Activated CD8-positive, alpha-beta T cell treated with anti-CD3 and anti-CD28 coated beads, Interleukin-2, amount 10 ng/mL, durations not matched to agents 7 days and 5 days (primary cell): ENCODE measurements at places on chromosomes 5 and 9. TPM values are rescaled to one million over a fixed set of nuclear protein-coding genes. Genes with fewer than 3 reads are reported as not detected.
A peak's percentile ranks its signal among the peaks of the same experiment; 100 is the strongest.

DNA sequence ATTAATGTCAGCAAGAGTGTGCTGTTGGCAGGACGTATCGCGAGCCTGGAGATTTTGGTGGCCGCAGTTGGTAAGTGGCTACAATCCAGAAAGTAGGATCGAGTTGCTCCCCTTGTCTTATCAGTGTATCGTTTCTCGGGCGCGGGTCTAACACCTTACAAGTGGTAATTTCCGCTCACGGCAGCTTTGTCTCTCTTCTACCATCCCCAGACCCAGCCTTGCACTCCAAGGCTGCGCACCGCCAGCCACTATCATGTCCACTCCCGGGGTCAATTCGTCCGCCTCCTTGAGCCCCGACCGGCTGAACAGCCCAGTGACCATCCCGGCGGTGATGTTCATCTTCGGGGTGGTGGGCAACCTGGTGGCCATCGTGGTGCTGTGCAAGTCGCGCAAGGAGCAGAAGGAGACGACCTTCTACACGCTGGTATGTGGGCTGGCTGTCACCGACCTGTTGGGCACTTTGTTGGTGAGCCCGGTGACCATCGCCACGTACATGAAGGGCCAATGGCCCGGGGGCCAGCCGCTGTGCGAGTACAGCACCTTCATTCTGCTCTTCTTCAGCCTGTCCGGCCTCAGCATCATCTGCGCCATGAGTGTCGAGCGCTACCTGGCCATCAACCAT is 1.1 kb downstream of the PTGER4 start:
- peaks cover 54% of the 10 kb centered on the region for H3K36me3 ChIP-seq
- peak overlapping the region; percentile 82 for H3K4me3 ChIP-seq
- no peaks in the 10 kb centered on the region for H3K27me3 ChIP-seq
- H3K27ac ChIP-seq: peak overlapping the region; percentile 89
- peak; percentile 70 for DNase-seq
- peaks cover 40% of the 10 kb centered on the region for H3K4me1 ChIP-seq

The ZER1 gene
- 15.3 TPM for total RNA-seq

The PCDHA10 gene
- not detected for total RNA-seq

DNA sequence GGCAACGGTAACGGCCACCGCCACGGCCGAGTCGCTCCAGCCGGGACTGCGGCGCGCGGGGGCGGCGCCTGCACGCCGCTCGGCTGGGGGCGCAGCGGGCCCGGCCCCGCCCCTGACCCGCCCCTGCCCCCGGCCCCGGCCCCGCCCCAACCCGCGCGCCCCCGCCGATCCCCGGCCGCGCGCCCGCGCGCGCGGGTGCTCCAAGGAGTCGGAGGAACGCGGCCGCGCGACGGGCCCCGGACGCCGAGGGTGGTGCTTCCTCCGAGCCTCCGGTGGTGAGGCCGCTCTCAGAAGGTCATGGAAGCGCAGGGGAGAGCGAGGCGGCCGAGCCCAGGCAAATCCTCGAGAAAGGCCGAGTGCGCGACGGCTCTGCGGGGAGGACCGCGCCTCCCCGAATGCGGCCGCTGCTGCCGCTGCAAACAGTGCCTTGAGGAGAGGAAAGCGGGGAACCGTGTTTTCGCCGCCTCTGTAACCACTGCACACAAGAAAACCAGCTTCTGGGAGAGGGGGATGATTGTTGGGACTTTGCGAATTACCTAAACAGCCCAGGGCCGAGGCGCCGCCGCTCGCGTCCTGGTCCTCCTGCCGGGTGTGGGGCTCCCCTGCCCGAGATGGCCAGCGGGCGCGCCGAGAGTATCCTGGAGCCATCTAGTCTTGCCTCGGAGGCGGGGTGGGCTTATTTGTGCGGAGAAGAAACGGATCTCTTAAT is at the start of gene LIFR:
Gene LIFR (minus strand): TSS at position 48 of the 709 bp plus-strand sequence. CDS start 25,999 bp downstream, outside the sequence.
- peak within 1 kb of the TSS; percentile 72 for H3K4me3 ChIP-seq
- peak; percentile 51 for DNase-seq
- peaks cover 61% of the 10 kb centered on the region for H3K27me3 ChIP-seq
- no peak within 1 kb of the TSS for H3K27ac ChIP-seq

GRCh38 chr5:135625961-135626360 is 47.2 kb upstream of the CXCL14 start:
- no peaks in the 10 kb centered on the region for H3K27me3 ChIP-seq
- DNase-seq: peak; percentile 4

GRCh38 chr9:120942186-120943001 is 15.8 kb upstream of the TRAF1 start:
- no peak overlapping the region for H3K27ac ChIP-seq
- no peaks in the 10 kb centered on the region for H3K36me3 ChIP-seq
- no peak for DNase-seq

DNA sequence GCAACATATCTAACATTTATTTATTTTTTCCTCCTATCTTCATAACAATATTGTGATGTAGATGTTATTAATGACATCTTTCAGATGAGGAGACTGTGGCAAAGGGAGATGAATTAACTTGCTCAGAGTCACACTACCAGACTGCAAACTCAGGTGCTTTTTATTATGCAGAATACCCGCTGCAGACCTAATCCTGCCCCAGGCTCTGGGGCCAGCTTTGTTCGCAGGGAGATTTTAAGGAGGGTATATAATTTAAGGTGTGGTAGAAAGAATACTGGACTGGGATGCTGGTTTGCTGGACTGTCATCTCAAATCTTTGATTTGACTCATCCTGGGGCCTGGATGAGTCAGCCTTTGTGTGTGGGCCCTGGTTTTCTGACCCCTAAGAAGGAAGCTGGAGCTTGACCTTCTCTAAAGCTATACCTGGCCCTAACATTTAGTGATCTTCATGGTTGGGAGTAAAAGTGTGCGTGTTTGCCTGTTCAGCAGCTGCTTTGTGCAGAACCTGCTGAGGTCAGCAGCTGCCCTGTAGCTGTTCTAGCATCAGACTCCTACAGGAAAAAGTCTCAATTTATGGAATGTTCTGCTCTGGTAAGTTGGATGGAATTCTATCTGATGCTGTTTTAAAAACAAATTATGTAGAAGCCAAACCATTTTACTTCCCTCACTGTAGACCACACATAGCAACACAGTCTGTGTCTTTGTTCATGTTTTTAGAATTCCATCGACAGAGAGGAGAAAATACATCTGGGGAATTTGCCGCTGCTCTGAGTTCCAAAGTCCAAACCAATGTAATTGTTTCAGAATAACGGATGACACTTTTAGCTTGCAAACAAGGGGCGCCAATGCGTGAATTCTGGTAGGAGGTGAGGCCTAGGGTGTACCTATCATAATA is 4.5 kb downstream of the SLC36A1 start:
- peaks cover 4% of the 10 kb centered on the region for H3K27me3 ChIP-seq
- H3K36me3 ChIP-seq: no peaks in the 10 kb centered on the region
- H3K4me3 ChIP-seq: no peak overlapping the region
- DNase-seq: no peak
- H3K4me1 ChIP-seq: peaks cover 20% of the 10 kb centered on the region

- peak; percentile 57 for DNase-seq
- H3K4me1 ChIP-seq: peaks cover 49% of the 10 kb centered on the region
- H3K27ac ChIP-seq: peak overlapping the region; percentile 82
- peaks cover 66% of the 10 kb centered on the region for H3K36me3 ChIP-seq
These were observed 3.9 kb downstream of the SETX start for GRCh38 chr9:132350861-132351315.

DNA sequence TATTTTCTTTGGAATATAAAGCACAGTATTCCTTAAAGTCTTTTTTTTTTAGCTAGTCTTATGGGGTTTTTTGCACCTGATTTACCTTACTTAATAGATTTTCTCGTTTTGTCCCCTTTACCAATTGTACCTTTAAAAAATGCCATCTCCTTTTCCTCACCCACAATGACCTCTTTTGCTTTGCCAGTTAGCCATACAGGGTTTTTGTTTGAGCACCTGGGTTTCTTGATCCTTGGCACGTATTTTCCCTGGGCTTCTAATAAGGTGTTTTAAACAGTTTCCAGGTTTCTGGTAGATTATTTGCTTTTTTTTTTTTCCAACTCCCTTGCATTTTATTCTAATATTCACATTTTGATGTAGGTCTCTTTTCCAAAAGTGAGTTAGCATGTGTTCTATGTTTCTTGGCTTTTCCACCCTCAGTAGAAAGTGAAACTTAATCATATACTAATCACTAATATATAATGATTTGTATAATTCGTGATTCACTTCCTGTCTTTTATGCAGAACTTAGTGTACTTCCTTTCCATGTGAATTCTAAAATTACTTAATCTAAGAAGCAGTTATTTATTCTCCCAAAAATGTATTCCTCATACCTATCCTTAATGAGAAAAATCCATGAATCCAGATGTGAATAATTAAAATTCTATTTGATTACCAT is 673.9 kb upstream of the RGMB start:
- no peak for DNase-seq
- no peak overlapping the region for H3K4me3 ChIP-seq
- H3K27me3 ChIP-seq: no peaks in the 10 kb centered on the region
- H3K27ac ChIP-seq: no peak overlapping the region

The PHF19 gene
- total RNA-seq: 273 TPM

DNA sequence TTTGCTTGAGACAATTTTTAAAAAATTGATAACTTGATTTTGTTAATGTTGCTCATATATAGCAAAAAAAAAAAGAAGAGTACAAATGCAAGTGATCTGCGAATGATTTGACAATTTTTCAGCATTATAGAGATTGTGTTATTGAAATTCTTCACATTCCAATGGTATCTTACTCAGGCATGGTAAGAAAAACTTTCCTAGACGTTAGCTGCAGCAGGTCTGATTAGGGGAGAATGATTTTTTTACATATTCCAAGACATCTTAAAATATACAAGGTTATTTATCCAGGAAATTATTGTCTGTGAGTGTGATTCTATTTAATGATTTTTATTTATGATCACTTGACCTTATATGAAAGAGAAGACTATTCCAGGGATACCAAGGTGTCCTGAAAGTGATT is 361.9 kb downstream of the MAT2B start:
- H3K27me3 ChIP-seq: no peaks in the 10 kb centered on the region
- DNase-seq: no peak
- no peaks in the 10 kb centered on the region for H3K4me1 ChIP-seq
- no peak overlapping the region for H3K27ac ChIP-seq
- no peak overlapping the region for H3K4me3 ChIP-seq

DNA sequence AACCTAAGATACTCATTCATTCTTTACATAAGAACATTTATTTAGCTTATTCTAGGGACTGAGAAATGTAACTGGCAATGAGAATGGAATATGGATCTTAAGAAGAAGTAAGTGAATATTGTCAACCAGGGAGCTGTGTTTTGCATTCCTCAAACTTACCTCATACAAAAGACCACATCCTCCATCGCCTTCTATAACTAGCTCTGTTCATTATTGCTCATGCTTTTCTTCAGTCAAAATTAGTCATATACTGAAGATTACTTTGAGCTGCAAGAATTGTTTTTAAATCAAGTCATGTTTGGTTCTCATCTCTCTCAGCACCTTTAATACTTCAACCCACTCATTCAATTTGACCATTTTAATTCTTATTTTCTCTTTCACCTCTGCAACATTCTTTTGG is 140.3 kb upstream of the RASA1 start:
- H3K4me1 ChIP-seq: peaks cover 28% of the 10 kb centered on the region
- no peak for DNase-seq
- peaks cover 2% of the 10 kb centered on the region for H3K36me3 ChIP-seq
- H3K4me3 ChIP-seq: no peak overlapping the region
- no peak overlapping the region for H3K27ac ChIP-seq

The BARX1 gene
- total RNA-seq: not detected

GRCh38 chr9:98140503-98140902 is 21.5 kb upstream of the TRIM14 start:
- H3K27me3 ChIP-seq: no peaks in the 10 kb centered on the region
- no peaks in the 10 kb centered on the region for H3K36me3 ChIP-seq
- no peak overlapping the region for H3K27ac ChIP-seq

DNA sequence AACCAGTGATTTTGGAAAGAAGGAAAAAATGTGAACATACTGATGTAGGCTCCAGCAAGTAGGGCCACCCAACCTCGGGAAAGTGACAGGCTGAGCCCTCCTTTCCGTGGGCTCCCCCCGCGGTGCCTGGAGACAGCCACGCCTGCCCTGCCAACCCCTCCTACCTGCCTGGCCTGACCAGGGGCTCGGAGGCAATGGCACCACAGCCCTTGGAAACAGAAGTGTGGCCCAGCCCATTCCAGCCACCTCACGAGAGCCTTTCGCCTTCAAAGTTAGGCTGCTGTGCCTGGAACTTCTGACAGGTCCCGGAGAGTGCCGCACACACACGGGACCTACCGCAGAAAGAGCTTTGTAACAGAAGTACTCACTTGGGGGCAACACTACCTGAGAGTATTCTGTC is 49.5 kb upstream of the LRRC14B start:
- H3K4me1 ChIP-seq: no peaks in the 10 kb centered on the region
- no peak for DNase-seq
- no peaks in the 10 kb centered on the region for H3K36me3 ChIP-seq
- no peak overlapping the region for H3K27ac ChIP-seq
- no peak overlapping the region for H3K4me3 ChIP-seq
- peaks cover 4% of the 10 kb centered on the region for H3K27me3 ChIP-seq

GRCh38 chr9:74951725-74952151 is 974 bp downstream of the C9orf40 start:
- peak overlapping the region; percentile 97 for H3K27ac ChIP-seq
- H3K36me3 ChIP-seq: peaks cover 32% of the 10 kb centered on the region
- DNase-seq: peak; percentile 56
- no peaks in the 10 kb centered on the region for H3K27me3 ChIP-seq
- peaks cover 46% of the 10 kb centered on the region for H3K4me1 ChIP-seq

DNA sequence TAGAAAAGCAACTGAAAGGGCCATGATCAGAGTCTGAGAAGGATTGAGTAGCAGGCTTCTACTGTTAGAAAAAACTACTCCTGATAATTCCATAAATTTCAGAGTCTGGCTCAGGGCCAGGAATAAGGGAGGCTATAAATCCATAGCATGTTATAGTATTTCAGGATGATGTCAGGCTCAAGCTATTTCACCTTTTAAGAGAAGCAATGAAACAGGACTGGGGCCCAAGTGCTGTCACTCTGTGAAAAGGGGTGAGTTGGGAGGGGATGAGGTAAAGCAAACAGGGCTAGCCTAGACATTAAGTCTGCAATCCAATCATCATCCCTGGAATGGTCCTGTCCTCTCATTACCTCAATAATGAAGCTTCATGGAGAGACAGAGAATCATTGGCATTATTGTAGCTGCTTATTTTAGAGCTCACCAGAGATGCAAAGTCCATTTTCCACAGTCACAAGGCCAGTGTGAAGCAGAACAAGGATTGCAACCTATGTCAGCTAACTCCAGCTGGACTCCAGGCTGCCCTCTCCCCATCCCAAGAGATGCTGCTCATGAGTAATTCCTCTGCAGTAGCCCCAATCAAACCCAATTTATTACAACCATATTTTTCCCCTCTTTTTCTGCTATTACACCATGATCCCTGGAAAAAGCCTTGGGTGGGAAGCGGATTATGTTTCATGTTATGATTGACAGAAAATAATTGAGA is 56.0 kb downstream of the PAPPA start:
- H3K27me3 ChIP-seq: no peaks in the 10 kb centered on the region
- no peak overlapping the region for H3K4me3 ChIP-seq
- no peak overlapping the region for H3K27ac ChIP-seq

GRCh38 chr5:360257-361027 is 38.9 kb downstream of the AHRR start:
- H3K4me3 ChIP-seq: no peak overlapping the region
- peak overlapping the region; percentile 27 for H3K27ac ChIP-seq
- H3K36me3 ChIP-seq: peaks cover 64% of the 10 kb centered on the region
- no peak for DNase-seq
- H3K4me1 ChIP-seq: no peaks in the 10 kb centered on the region
